ENCODE measurements at places on chromosomes 4 and X. TPM values are rescaled to one million over a fixed set of nuclear protein-coding genes. Genes with fewer than 3 reads are reported as not detected.

Gene GPR50
- total RNA-seq = not detected

Gene PRKG2
- 6.4 TPM for total RNA-seq

DNA sequence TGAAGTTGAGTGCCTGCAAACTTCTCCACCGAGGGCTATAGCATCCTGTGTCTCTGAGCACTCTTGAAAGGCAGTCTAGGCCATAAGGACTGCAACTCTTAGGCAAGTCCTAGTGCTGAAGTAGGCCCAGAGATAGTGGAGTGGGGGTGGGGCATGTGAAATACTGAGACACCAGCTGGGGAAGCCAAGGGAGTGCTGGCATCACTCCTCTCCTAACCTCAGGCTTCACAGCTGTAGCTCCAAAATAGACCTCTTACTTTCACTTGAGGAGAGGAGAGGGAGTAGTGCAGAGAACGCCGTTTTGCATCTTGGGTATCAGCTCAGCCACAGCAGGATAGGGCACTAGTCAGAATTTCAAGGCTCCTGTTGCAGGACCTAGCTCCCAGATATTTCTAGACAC, 56.2 kb upstream of the CYSLTR1 start:
- DNase-seq = no peak

Gene AFF2
- 10.9 TPM for total RNA-seq

DNA sequence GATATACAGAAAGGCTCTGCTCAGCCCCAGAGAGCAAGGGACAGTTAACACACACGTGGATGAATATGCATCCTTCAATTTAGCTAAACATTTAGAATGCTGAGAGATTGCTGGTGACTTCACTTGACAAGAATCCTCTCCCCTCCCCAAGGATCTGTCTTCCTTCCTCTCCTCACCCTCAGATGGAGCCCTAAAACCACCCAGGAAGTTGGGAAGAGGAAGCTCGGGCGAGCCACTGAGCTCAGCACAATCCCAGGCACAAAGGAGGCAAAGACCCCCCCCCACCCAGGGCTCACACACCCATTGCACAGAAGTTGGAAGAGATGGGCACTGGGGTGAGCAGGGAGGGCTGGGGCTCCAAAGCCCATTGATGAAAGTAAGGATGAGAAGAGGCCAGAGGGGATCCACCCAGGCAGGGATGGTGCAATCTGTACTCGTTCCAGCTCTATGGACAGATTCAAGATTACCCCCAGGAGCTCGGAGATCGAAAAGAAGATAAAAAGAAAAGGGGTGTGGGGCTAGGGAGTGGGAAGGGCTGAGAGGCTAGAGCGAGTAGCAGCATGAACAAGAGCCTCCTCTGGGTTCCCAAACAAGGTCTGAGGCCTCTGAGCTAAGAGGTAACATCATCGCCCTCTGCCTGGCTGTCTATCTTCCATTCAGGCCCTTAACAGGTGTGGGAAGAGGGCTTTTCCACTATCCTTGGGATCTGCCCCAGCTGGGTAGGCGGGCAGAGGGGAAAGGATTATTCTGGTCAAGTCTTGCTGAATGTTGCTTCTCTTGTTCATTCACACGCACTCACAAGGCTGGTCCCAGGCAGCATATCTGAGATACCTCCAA, 1.2 kb downstream of the TFE3 start:
- no peak for DNase-seq
